ENCODE measurements at places on chromosomes 2 and 18.
A peak's percentile ranks its signal among the peaks of the same experiment; 100 is the strongest.

DNA sequence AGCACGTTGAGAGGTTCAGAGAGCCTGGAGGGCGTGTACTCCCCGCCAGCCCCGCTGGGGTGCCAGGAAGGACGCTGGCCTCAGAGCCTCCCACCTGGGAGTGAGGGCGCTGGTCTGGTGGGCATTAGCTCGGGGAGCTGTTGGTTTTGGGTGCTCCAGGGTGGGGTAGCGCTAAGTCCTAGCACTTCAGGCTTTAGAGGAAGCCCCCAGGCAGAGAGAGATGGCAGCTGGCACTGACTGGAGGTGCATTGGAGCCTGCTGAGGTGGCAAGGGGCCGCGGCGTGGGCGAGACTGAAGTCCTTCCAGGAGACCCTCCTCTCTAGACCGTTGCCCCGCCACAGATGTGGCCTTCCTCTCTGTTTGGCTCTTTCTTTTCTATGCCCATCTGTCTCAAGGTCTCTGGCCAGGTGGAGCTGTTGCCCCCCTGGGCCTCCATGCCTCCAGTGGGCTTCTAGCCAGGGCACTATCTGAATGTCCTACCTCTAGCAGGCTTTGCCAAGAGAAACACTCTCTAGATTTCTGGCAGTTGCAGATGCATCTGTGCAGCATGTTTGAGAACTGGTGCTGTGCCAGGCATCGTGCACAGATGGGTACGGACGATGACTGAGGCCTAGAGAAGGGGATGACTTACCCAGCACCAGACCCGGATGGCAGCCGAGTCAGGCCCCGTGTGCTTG lies 6.6 kb downstream of the CAPN10 start:
- no peak for DNase-seq

DNA sequence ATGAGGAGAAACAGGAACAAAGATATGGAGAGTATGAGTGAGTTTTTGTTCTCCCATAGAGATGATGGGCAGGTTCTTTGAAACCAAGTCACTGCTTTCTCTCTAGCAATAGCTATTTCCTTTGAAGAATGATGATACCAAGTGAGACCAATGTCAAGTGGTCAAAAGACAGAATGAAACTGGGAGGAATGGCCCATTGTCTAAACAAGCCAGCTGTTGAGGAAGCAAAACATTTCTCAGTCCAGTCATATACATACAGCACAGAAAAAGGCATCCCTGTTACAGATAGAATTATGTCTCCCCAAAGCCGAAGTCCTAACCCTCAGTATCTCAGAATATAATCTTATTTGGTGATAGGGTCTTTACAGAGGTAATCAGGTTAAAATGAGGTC lies 66.1 kb upstream of the EPC2 start:
- no peak for DNase-seq

DNA sequence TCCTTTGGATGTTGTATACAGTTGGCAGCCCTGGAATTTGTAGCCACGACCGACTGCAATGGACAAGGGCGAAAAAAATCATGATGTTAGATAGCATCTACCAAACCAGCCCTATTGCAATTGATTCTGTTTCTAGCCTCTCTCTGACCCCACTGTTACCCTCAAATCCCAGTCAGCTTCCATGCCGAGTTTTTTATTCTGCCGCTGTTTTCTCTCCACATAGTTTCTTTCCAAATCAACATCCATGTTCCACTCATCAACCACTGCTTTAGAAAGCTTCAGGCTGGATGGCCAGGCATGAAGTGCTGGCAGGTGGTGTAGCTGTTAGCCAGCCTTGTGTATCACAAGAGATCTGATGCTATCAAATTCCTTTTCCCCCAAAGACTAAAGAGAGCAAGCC lies 272.8 kb downstream of the FIGN start:
- DNase-seq = no peak

DNA sequence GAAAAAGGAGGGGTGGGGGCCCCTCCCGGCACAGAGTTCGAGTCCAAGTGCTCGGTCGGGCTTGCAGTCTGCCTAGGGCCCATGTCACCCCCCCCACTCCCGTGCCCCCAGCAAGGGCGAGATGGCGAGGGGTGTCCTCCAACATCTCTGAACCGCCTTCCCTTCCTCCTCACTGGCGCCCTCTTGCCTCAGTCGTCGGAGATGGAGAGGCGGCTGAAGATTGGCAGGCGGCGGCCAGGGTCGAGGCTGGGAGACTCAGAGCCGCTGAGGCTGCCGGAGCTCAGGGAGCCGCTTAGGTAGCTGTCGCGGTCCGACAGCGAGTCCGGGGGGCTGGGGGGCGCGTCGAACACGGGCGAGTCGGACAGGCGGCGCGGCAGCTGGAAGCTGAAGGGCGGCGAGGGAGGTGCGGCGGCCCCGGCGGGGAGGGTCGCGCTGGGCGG lies 2.3 kb downstream of the ZFP36L2 start:
- no peak for DNase-seq

DNA sequence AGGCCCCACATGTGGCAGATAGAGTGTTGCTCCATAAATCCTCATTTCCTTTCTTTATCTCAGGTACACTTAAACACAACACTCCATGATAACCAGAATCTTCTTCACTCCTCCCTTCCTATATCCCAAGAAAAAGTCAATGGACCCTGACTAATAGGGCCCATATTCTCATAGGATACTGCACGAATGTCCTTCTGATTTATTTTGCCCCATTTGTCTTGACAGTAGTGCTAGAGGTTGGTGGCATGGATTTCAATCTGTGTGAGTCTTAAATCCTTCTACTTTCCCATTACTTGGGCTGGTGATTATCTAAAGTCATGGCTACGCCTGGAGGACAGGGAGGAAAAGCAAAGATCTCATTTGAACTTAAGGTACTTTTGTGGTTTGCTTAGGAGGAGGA lies 156.0 kb downstream of the ACOXL start:
- no peak for DNase-seq

- no peak for DNase-seq
Observed at GRCh38 chr18:22952525-22952924, 19.4 kb downstream of the RBBP8 start.

- DNase-seq = no peak
Observed at GRCh38 chr2:143513081-143513480, 383.9 kb downstream of the ARHGAP15 start.

- DNase-seq = no peak
Observed at GRCh38 chr2:196066291-196067087, 2.1 kb downstream of the DNAH7 start.

GRCh38 chr2:74149570-74150319 lies 2.0 kb upstream of the BOLA3 start:
- DNase-seq = no peak

GRCh38 chr2:201219328-201220096 lies 36.6 kb downstream of the CASP10 start:
- DNase-seq = no peak

DNA sequence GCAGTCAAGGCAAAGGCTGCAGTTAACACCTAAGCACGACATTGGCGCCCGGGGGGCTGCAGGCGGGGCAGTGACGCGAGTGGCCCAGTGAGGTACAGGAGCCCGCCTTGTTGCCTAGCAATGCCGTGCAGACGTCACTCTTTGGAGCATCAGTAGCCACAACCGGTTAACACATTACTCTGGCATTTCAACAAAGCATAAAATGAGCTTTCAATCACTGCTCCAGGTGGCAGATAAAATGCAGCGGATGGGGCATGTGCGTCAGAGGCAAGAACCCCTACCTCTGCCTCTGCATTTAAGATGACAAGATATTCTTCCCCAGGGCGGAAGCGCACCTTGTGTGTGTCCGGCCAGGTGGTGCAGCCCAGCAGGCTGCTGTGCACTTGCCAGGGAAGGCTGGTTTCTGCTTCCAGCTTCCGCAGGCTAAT lies 139.4 kb downstream of the MTCL1 start:
- DNase-seq = peak; percentile 64

DNA sequence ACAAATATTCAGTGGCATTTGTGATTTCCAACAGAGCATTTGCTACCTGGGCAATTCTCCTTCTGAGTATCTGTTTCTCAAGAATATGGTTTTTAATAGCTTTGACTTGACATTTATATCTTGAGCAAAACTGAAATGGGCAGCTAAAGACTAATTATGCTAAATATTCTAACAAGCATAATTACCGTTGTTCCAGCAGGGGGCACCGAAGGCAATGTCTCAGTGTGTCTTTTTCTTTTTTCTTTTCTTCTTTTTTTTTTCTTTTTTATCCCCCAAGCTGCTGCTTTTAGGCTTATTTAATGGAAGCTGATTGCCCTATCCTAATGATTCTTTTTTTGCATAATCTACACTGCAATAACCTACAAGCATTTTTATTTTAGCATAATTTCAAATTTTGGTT lies 138.9 kb upstream of the NABP1 start:
- no peak for DNase-seq

DNA sequence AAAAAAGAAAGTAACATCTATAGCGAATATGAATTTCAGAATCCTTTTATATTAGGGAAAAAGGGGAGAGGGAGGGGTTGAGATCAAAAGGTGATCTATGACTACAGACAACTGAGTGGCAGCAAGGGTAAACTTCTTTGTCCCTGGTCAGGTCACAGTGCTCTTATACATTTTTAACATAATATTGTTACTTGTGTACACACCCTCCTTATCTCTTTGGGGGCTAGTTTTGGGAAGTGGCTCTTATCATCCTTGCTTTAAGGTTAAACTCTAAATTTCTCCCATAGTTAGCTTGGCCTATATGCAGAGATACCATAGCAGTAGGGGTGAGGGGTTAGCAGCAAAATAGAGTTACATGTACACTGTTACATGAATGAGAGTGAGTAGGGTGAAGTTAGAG lies 31.6 kb upstream of the ATG16L1 start:
- DNase-seq = no peak

DNA sequence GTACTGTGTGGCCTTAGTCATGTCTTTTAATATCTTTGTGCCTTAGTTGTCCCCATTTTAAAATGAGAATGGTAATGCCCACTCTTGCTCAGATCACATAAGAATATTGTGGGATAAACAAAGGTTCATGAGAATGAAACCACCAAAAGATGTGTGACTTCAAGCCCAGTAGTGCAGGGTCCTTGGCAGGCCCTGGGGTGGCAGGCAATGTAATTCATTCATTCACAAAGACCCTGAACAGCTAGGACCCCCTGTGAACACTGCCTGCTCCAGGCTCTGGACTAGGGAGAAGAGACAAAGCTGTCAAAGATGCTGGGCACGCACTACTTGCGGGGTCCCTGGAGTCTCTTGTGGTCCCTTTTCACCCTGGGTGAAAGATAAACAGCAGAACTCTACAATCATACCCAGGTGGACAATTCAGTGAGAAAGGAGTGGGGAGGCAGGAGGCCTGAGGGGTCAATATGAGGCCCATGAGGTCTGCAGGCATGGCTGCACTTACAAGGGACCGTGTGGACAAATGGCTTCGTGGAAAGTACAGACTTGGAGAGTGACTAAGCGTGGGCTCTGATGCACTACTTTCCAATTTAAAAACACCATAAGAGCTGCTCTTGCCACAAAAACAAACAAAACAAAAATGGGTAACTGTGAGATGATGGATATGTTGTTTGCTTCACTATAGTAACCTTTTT lies 136.1 kb downstream of the SMAD7 start:
- DNase-seq = no peak

DNA sequence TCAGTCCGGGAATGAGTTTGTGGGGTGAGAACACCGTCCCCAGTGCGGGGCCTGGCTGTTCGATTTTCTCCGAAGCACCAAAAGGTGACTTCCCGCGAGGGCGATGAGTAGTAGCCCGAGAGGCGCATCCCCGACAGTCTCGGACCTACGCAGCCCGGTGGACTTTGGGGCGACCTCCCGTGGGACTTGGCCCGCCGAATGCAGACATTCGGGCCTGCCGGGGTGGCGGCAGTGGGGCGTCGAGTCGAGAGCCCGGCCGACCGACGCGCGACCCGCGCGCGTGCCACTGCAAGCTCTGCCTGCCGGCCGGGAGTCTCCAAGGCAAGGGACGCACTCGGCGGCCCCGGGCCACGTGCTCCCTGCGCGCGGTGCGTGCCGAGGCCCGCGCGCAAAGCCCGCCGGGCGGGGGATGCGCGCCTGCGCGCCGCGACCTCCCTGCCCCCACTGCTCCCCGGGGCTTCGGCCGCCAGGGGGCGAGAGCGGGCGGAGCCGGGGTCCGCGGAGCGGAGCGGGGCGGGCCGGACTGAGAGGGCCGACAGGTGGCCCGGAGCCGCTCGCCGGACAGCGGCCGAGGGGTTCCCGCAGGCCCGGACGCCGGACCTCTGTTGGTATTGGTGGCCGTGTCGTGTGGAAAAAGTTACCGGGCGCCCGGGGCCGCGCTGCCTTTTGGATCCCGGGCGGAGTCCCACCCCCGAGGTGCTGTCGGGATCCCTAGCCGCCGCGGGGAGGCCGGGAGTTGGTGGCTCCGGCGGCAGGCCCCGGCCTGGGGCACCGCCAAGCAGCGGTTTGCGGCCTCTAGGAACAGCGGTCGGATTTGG lies 1.9 kb downstream of the PTMA start:
- DNase-seq = peak; percentile 81

- no peak for DNase-seq
Observed at GRCh38 chr18:4108016-4108415, 347.1 kb downstream of the DLGAP1 start.

GRCh38 chr2:1742681-1743395 lies 1.5 kb downstream of the PXDN start:
- no peak for DNase-seq

DNA sequence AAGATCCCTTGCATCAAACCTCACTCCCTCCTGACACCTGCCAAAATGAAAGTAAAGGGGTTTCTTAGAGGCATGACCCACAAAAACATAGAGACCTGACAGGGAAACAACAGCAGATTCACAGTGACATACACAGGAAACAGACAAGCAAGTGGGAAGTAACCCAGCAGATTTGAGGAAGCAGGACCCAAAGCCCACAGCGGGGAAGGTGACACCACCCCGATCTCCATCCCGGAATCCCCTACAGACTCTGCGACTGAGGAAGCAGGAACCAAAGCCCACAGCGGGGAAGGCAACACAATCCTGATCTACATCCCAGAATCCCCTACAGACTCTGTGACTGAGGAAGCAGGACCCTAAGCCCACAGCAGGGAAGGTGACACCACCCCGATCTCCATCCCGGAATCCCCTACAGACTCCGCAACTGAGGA lies 21.6 kb downstream of the CIB4 start:
- no peak for DNase-seq

DNA sequence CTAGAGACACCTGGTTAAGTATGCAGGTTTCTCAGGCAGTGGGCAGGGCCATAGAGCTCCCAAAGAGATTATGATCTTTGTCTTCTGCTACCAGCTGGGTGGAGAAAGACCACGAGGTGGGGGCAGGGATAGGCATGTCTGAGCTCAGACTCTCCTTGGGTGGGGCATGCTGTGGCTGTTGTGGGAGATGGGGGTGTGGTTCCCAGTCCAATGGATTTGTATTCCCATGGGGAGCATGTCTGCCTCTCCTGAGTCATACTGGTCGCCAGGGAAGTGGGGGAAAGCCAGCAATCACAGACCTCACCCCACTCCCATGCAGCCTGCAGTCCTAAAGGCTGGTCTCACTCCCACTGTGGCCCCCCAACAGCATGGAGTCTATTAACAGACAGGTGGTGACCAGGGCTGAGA lies 31.4 kb upstream of the RHOB start:
- no peak for DNase-seq

DNA sequence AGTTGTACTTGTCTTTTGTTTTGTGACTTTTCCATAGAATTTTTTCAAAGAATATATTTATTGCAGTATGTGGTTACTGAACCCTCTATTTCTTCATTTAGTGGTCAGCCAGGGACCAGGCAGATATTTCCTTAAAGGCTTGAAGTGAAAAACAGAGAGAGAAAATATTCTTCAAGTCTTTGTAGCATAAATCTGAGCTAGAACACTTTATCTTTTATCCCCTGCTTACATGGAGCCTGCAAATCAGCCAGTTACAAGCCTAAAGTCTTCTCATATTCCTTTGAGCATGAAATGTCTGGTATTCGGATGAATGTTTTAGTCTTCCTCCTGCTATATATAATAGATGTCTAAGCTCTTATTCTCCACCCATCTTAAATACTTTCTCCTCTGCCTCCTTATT lies 1557.5 kb upstream of the ACVR2A start:
- no peak for DNase-seq

- no peak for DNase-seq
Observed at GRCh38 chr2:128374711-128375413, 56.2 kb upstream of the HS6ST1 start.
